ENCODE measurements at places on chromosomes 4 and X. TPM values are rescaled to one million over a fixed set of nuclear protein-coding genes. Genes with fewer than 3 reads are reported as not detected.

DNA sequence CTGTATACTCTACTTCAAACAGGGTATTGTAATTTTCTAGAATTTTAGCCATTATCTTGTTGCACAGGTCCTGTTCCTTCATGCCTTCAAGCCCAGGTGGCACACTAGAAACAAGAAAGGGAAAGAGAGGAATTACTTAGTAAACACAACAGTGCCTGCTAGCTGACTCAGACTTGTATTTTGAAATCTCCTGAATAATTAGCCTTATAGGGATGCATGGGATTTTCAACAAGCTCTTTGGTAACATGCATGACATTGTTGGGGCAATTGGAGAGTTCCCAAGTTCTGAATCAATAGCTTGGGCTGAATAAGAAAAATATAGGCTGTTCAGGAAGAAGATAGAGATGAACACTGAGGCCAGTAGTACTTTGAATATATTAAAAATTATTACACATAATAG is 118.8 kb downstream of the FAM13A start:
- DNase-seq, result no peak

GRCh38 chr4:40976343-40976742 is 226.6 kb downstream of the NSUN7 start:
- DNase-seq, result peak; percentile 68

DNA sequence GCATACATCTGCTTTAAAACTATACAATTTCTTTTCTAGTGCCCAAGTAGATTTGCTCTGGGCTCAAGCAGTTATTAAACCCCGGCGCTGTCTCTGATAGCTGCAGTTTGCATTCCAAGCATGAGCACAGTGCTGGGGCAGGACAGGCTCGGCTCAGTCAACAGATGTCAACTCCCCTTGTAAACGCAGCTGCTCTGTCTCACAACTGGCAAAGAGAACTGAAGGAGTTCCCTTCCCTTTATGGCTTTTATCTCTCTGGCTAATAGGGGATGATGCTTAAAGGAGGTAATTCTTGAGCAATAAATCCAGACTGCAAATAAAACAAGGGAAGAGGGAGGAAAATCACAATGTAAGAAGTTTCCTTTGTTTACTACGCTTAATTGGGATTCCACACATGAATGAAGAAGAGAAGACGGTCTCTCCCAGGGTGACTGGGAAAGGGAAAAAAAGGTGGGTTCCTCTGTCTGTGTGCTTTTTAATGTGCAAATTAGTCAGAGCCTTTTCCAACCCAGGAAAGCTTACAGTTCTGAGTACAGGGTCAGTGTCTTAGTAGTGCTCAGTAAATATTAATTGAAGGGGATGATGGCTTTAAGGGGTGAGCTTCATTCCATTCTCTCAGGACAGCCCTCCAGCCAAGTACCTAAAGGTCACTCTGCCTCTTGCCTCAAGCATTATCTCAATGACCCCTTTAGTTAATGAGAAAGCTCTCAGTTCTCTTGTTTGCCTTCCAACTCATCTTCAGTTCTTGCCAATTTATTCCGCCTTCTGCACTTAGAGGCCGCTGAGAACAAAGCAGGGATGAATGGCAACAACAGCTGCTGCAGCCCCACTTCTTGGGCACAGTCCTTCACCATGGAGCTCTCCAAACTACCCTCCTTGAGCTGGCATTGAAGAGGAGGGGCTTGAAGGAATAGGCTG is 155.7 kb upstream of the JADE1 start:
- DNase-seq, result no peak

DNA sequence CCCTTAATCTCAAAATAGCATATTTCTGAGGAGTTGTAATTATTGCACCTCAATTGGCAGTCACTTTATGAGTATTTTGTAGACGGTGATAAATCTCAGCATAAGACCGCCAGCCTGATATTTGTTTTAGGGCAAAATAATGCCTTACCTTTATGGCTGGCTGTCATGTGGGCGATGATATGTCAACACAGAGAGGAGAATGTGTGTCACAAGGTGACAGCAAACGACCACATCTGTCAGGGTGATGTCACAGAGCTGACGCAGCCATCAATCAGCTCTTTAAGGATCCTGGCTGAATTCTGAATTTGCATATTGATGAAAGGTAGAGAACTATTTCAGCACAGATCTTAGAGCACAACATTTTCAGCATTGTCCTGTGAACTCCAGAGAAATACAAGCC is 209.7 kb downstream of the CEP135 start:
- DNase-seq, result no peak

DNAAF6 gene
- not detected for total RNA-seq

DNA sequence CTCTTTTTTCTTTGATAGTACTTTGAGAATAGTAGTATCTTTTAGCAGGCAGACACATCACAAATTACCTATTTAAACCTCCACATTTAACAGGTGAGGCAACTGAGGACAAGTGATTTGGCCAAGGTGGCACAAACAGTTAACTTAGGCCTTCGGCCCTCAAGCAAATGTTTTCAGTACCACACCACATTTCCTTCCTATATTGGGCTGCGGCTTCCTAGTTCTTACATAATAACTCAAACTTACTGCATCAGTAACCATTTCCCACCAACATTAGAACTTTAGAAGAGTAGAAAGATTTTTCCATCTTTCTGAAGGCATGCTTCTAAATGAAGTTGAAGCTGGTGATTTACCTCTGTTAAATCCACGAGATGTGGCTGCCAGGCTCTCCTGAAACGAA is 63.2 kb upstream of the SLC4A4 start:
- no peak for DNase-seq

GRCh38 chr4:111450867-111451266 is 694.4 kb upstream of the FAM241A start:
- DNase-seq, result no peak

All from SK-MEL-5 (cell line).